NCI-H526 (cell line): ENCODE measurements at places on chromosomes 11 and 22.

GRCh38 chr11:34928960-34929680 lies 12.7 kb downstream of the PDHX start:
- no peak for DNase-seq

GRCh38 chr11:58786693-58787092 lies 55.0 kb upstream of the GLYAT start:
- DNase-seq, result no peak

DNA sequence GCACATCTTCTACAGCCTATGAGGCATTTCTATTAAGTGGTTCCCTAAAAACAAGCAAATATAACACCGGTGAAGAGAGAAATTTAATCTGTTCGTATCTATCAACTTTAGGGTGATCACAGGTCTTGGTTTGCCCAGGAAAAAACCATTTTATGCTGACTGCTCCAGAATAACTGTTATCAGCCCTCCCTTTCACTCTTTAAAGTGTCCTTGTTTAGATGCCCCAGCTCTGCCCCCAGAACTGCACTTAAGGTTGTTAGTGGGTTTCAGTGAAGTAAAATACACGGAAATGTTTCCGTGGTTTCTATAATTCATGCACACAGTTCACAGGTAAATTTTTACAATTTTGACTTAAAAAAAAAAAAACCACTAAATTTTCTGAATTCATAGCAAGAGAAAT lies 70.0 kb downstream of the NARS2 start:
- no peak for DNase-seq

GRCh38 chr11:120613264-120614226 lies 102.0 kb downstream of the GRIK4 start:
- no peak for DNase-seq

- no peak for DNase-seq
These were observed 822 bp downstream of the RBX1 start for GRCh38 chr22:40951795-40952605.

DNA sequence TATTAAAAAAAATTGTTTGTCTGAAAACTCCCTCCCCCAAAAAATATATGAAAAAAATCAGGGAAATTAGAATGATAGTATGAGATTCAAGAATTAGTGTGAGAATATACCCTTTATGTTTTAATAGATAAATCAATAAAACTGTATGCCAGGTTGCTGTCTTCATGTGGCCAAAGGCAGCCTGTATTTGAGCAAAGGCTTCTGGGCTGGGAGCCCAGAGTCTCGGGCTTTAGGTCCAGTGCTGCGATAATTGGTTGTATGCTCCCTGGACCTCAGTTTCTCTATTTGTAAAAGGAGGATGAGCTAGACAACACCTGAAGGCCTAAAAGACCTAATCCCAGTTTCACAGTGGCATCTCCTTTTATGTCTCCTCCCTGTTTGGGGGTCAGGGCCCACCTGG lies 29.8 kb downstream of the THOC5 start:
- DNase-seq, result no peak

- no peak for DNase-seq
These were observed 1.8 kb downstream of the FLI1 start for GRCh38 chr11:128695539-128696221.

GRCh38 chr11:19442554-19442910 lies 201.8 kb upstream of the E2F8 start:
- no peak for DNase-seq

DNA sequence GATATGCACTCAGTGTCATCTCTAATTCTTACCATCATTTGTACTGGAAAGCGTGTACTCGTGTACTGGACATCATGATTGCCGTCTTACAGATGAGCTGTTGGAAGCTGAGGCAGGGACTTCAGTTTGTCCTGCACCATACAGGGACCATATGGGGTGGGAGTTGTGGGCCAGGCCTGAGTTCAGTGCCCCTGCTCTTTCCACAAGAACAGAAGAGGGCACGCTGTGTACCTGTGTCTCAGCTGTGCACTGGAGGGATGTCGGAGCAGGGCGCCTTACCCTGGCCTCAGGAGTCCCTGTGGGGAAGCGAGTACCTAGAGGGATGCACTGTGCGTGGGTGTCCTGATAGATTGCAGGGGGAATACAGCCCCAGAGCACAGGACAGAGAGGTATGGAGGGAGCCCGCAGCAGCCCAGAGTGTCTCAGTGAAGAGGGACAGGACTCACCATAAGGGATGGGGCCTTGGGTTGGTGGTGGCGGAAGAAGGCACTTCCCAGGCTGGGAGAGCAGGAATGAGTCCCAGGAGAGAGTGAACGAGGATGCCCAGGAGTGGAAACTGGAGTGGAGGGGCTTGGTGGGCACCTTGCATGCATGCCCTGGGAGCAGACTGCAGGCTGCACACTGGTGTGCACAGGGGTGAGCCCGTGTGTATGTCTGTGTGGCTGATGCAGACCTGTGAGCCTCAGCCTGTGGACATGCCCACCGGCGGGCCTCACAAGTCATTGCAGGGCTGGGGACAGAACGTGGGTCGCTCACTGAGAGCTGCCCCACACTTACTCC lies 329.7 kb downstream of the TBC1D22A start:
- DNase-seq, result no peak

DNA sequence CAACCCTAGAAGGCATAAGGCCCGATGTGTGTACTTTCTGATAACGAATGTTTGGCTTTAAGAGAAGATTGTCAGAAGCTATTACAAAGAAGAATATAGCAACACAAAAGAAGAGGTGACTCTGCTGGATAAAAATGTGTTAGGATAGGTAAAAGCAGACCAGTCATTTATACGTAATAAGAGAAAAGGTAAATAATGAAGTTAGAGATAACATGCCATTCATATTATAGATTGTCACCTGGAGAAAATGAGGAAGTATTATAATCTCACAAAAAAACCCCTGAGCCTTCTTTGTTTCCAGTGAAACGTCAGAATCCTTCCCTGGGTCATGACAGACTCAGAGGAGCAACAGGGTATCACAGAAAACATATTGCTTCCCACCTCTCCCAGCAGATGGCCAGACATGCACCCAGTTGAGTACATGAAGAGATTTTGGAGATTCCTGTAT lies 36.1 kb downstream of the PPFIA1 start:
- DNase-seq, result no peak

DNA sequence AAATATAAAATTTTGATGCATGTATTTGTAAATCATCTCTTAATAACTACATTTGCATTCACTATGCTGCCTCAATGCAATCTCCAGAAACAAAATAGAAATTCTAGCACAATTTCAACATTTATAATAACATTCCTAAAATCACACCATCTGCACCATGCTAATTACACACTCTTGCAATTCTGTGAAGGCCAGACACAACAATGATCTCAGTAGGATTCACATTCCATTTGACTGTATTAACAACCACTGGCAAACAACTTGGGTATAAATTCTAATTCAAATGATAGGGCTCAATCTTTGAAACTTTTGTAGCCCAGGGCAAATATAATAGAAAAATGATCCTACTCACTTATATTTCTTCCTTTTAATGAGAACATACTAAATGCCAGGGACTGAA lies 25.9 kb downstream of the RAB6A start:
- no peak for DNase-seq
